ENCODE measurements at places on chromosomes 11 and 22.
A peak's percentile ranks its signal among the peaks of the same experiment; 100 is the strongest.

- DNase-seq, result no peak
These were observed 60.3 kb downstream of the ATXN10 start for GRCh38 chr22:45731798-45732495.

- DNase-seq, result peak; percentile 18
These were observed 131.2 kb downstream of the BUD13 start for GRCh38 chr11:116641561-116642045.

DNA sequence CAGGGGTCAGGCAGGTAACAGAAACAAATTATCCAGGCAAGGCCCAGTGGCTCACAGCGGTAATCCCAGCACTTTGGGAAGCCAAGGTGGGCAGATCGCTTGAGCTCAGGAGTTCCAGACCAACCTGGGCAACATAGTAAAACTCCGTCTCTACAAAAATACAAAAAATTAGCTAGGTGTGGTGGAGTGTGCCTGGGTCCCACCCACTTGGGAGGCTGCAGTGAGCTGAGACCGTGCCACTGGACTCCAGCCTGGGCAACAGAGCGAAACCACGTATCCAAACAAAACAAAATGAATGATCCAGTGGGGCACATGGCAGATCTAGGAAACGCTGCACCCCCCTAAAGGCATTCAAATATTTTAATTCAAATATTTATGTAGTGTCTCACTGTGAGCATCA, 9.9 kb downstream of the NUMA1 start:
- DNase-seq, result no peak

DNA sequence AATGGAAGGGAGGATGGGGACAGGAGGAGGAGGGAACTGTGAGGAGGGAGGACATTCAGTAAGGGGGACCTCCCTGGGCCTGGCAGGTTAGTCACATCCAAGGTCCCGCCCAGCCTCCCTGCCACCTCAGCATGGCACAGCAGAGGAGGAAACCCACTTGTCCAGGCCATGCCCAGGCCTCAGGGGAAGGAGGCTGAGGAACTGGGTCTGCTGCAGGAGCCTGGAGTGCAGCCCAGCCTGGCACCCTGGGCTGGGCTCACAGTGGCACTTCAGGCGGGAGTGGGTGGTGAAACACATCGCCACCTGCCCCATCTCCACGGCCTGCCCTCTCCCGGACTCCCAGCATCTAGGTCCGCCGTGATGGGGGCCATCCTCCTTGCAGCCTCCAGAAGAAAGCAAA, 17.2 kb upstream of the KLHL35 start:
- no peak for DNase-seq

DNA sequence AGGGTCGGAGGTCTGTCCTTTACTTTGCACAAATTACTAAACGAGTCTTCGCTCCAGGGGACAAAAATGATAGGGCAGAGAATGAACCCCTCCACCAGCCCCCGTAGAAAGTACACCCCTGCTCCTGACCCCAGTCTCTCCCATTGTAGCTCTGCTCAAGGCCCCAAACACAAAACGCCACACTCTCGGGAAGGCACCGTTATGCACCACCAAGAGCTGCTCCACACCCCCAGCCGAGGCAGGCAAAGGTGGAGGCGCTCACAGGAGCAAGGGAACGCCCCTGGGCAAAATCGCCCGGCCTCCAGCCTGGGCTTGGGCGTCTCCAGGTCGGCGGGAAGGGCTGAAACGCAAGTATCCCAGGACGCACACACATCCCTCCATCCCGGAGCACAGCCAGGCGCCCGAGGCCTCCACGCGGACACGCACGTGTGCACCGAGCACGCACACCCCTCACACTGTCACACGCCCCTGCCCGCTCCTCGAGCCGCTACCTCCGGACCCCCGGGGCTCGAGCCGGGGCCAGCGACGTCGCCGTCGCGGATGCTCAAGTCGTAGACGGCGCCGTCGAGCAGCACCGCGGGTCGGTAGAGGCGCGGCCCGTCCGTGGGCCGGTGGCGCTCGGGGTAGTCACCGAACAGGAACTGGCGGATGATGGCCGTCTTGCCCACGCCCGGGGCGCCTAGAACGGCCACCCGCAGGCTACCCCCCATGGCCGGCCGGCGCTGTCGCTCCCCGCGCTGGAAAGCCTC, 786 bp downstream of the RASL10A start:
- no peak for DNase-seq

GRCh38 chr22:37626144-37626543, 13.3 kb upstream of the SH3BP1 start:
- no peak for DNase-seq

- no peak for DNase-seq
These were observed 164.9 kb upstream of the BLID start for GRCh38 chr11:122280870-122281269.

DNA sequence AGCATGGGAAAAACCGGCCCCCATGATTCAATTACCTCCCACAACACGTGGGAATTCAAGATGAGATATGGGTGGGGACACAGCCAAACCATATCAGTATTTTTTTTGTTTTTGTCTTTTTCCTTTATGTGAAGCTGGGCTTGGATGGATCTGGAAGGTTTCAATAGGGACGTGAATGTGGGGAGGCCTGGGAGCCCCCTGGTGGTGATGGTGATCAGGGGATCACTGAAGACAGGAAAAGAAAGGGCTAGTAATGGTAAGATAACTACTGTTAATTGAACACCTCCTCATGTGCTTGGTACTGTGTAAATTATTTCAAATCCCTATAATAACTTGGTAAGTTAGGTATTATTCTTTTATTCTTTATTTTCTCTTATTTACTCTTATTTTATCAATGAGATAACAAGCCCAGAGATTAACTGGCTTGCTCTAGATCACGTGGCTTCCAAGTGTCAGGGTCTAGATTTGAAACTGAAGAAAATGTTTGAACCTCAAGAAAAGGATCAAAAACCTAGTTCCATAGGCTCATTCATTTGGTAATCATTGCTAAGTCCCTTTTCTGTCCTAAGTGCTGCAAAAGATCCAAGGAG, 364.2 kb downstream of the TENM4 start:
- peak; percentile 12 for DNase-seq

GRCh38 chr11:63768237-63769041, at the start of gene ZFTA:
ZFTA (minus strand) TSS chr11:63768775; CDS start chr11:63768622, 153 bp downstream.
- DNase-seq, result peak; percentile 56

- peak; percentile 52 for DNase-seq
These were observed 25.6 kb upstream of the SUSD2 start for GRCh38 chr22:24155627-24156140.

- DNase-seq, result no peak
These were observed 28.0 kb downstream of the TOLLIP start for GRCh38 chr11:1281326-1281973.

- DNase-seq, result no peak
These were observed 53.1 kb downstream of the PACSIN2 start for GRCh38 chr22:42961810-42962209.

DNA sequence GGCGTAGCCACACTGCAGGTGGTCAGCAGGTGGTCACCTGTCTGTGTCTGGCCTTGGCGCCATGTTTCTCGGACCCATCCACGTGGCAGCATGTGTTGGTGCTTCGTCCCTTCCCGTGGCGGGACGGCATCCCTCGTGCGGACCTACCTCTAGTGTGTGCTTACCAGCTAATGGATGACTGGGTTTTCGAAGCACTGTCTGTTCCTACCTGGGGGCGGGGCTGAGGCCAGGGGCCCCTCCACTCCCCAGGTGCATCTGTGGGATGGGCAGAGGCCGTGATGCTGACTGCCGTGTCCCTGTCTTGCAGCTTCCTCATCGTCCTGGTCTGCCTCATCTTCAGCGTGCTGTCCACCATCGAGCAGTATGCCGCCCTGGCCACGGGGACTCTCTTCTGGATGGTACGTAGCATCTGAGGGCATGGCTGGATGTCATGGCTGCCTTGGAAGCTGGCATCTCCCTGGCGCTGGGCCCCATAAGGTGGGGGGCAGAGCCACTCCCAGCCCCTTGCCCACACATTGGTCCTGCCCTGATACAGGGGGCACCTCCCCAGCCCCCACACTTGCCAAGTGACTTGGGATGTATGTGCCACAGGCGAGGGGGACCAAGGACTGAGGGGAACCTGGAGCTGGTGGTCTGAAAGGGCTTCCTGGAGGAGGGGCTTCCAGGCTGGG, 82.9 kb downstream of the KCNQ1 start:
- DNase-seq, result no peak

- no peak for DNase-seq
These were observed 6.9 kb downstream of the NFRKB start for GRCh38 chr11:129888451-129888850.

- DNase-seq, result no peak
These were observed 10.8 kb downstream of the MMP3 start for GRCh38 chr11:102832612-102833011.

DNA sequence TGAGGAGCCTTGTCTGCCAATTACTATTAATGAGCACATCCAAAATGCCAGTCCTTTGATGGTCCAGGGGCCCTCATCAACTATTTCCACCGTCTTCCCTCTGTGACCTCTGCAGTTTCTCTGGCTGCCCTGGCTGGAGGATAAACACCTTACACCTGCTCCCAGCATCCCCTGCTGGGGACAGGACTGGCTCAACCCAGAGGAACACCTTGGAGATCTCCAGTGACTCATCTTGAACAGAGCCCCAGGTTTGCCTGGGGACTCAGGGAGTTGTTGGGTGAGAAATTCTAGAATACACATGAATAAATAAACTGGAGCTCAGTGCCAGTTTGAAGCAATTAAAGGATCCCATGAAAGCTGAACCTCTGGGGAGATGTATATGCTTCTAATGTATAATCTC, 24.0 kb upstream of the ELF5 start:
- no peak for DNase-seq

GRCh38 chr22:37079158-37079557, 27.6 kb downstream of the KCTD17 start:
- no peak for DNase-seq

- no peak for DNase-seq
These were observed 62.0 kb upstream of the CLTCL1 start for GRCh38 chr22:19353363-19354131.

DNA sequence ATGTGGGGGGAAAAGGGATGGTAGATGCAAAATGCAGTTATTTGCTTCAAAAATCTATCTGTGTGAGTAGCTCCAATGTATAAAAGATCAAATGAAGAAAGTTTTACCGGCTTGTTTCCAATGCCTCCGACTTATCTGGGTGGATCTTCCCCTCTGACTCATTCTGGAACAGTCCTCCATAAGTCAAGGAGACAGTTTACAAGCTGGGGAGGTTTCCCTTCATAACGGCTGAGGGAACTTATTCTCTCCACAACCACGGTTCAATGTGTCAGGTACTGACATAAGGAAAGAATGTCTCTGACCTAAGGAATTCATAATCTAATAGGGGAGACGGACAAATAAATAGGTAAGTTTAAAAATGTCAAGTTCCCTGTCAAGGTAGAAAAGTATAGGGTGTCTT, 49.7 kb upstream of the BIRC3 start:
- peak; percentile 73 for DNase-seq

DNA sequence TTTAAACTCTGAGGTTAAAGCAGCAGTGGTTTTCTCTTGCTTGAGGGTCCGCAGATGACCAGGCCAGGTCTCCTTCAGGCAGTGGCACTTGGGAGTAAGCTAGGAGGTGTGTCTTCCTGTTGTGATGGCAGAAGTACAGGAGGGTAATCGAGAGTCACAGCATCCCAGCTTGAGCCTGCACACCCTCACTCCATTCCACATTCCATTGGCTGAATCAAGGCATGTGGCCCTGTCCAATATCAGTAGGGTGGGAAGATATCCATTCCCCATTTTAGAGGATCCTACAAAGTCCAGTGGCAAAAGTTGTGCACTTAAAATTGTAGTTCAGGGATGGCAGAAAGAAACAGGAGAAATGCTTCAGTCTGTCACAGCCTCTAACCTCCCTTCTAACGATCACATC, 23.3 kb downstream of the OSBP2 start:
- no peak for DNase-seq

DNA sequence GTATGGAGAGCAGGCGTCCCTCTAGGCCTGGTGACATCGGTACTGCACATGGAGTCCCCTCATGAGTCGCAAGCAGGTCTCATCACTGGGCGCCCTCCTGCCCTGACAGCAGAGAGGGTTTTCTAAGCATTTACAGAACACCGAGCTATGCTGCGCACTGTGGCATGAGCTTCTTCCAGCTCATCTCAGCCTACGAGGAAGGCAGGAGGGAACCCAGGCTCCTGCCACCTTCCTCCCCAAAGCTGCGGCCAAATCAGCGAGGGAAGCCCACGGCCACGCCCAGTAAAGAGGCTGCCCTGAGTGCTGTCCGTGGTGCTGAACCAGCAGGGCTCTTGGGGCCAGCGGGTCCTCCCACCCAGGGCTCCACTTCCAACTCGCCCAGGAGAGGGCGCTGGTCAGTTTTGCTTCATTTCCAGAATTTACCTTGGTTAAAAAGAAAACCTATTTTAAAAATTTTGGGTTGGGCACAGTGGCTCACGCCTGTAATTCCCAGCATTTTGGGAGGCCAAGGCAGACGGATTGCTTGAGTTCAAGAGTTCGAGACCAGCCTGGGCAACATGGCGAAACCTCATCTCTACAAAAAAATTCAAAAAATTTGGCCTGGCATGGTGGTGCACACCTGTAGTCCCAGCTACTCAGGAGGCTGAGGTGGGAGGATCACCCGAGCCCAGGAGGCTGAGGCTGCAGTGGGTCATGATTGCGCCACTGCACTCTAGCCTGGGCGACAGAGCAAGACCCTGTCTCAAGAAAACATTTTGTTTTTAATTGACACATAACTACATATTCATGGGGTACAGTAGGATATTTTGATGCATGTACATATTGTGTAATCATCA, 34.2 kb downstream of the PHF21B start:
- peak; percentile 74 for DNase-seq

DNA sequence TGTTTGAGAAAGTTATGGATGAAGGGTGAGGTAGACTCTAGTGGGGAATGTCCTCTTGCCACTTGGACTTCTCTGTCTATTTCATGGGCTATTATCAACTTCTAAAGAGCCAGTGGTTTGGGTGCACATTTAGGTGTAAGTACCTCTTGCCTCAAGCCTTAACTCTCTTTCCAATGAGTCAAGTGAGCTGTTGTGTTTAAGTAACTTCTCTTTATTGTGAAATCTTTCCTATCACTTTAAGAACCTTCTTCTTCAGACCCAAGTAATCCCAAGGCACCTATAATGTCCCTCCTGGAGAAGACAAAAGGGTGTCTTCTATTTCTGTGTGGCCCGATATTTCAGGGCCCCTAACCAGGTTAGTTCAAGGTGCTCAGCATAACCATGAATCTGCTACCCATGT, 90.5 kb upstream of the VPREB1 start:
- no peak for DNase-seq

DNA sequence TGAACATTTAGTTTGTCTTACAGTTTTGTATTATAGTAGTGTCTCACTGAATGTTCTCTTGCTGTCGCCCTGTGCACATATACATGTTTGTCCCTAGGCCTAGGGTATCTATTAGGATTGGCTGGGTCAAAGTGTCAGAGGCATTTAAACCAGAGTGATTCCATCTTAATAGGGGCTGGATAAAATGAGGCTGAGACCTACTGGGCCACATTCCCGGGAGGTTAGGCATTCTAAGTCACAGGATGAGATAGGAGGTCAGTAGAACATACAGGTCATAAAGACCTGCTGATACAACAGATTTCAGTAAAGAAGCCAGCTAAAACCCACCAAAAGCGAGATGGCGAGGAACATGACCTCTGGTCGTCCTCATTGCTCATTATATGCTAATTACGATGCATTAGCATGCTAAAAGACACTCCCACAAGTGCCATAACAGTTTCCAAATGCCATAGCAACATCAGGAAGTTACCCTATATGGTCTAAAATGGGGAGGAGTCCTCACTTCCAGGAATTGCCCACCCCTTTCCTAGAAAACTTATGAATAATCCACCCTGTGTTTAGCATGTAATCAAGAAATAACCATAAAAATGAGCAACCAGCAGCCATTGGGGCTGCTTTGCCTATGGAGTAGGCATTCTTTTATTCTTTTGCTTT, 82.6 kb downstream of the LDLRAD3 start:
- DNase-seq, result no peak

- DNase-seq, result no peak
These were observed 47.1 kb upstream of the RCN1 start for GRCh38 chr11:32043737-32044136.

GRCh38 chr11:123560006-123560405, 94.4 kb downstream of the SCN3B start:
- no peak for DNase-seq

Data from LoVo (cell line).